ENCODE measurements at places on chromosomes 16 and 17.

DNA sequence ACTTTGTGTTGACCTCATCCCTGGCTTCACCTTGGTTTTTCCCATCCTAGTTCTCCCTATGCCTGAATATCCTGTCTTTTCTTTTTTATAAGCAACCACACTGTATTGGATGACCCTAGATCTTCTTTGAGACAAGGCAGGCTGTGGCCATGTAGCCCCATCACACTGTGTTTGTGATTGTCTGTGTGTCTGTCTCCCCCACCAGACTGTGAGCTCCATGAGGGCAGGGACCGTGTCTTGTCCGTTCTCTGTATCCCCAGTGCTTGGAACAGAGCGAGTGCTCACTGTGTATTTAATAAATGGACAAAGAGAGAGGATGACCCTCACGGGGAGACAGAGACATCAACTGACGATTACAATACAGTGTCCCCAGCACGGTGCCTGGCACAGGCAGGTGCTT is 7.1 kb downstream of the SLC25A39 start:
- no peak for DNase-seq

DNA sequence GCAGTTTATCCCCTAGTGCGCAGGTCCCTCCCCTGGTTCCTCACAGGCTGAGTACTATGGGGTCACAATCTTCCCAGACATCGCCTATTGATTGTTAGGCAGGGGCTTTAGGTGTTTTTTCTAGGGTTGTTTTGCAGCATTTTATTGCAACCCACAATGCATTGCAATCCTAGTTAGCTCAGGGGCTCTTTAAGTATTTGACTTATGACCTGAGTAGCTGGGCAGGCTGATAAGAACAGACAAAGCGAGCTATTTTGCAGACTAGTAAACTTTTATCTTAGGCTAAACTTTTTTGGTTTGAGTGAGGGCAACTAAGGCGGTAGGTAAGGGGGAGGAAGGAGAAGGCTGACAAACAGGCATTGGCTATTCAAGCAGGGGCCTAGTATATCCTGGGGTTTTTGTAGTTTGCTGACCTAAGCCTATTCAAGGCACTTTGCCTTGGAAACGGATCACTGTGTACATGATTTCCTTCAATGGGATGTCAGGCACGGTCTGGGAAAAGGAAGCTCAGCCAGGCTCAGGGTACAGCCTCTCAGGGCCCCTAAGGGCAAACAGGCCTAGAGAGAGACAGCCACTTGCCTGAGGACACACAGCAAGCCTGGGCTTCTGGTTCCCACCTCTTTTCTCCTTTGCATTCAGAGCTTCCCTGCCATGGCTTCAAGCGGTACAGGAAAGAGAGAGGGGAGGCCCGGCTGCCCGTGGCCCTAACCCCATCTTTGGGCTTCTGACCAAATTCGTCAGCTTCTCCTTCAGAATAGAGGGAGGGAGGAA is 6.4 kb downstream of the DRC7 start:
- DNase-seq: no peak

DNA sequence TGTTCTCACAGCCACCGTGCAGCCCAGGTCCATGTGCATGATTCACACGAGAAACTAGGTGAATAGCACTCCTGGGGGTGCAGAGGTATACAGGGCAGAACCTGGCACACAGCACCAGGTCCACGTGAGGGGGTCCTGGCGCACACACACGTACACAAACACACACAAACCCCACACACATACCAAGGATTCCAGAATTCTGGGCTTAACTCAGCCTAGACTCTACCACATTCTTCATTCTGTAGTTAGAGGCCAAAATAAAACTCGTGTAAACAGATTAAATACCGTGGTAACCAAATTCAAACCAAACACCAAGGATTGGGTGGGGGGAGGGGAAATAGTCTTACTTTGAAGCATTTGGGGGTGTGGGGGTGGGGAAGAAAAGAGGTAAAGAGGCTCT is 58.5 kb downstream of the XYLT1 start:
- DNase-seq: no peak

GRCh38 chr17:33667052-33667509 is 374.0 kb upstream of the ASIC2 start:
- no peak for DNase-seq

- no peak for DNase-seq
Observed at GRCh38 chr17:41653421-41653820, 29.0 kb upstream of the KRT17 start.

GRCh38 chr17:79360196-79360595 is 250.7 kb downstream of the RBFOX3 start:
- no peak for DNase-seq

GRCh38 chr17:48752399-48753288 is 24.1 kb upstream of the HOXB13 start:
- no peak for DNase-seq

DNA sequence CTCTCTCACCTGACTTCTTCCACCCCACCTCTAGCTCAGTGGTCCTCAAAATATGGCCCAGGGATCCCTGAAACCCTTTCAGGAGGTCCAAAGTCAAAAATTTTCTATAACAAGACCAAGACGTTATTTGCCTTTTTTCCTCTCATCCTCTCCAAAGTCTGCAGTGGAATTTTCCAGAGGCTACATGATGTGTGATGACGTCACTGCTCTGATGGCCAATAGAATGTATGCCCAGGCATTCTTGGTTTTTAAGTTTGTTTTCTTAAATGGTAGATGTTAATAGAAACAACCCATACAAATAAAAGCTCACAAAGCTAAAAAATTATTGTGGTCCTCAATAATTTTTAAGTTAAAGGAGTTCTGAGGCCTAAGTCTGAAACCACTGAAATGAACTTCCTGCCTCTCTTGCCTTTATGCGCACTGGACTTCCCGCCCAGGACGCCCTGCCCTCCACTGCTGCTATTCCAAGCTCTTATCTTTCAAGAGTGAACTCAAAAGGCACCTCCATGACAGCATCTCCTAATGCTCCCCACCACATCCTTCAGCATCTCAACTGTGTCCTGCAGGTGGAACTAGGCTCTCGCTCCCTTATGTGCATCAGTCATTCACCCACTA is 13.5 kb downstream of the UBE2O start:
- no peak for DNase-seq

- no peak for DNase-seq
Observed at GRCh38 chr17:27378482-27379175, 77.6 kb upstream of the KSR1 start.

DNA sequence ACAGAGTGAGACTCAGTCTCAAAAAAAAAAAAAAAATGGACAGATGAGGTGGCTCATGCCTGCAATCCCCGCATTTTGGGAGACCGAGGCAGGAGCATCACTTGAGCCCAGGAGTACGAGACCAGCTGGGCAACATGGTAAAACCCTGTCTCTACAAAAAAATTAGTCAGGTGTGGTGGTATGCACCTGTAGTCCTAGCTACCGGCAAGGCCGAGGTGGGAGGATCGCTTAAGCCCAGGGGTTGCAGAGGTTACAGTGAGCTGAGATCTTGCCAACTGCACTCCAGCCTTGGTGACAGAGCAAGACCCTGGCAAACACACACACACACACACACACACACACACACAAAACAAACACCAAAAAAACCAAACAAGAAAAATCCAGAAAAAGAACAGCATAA is 7.7 kb upstream of the ENGASE start:
- no peak for DNase-seq

DNA sequence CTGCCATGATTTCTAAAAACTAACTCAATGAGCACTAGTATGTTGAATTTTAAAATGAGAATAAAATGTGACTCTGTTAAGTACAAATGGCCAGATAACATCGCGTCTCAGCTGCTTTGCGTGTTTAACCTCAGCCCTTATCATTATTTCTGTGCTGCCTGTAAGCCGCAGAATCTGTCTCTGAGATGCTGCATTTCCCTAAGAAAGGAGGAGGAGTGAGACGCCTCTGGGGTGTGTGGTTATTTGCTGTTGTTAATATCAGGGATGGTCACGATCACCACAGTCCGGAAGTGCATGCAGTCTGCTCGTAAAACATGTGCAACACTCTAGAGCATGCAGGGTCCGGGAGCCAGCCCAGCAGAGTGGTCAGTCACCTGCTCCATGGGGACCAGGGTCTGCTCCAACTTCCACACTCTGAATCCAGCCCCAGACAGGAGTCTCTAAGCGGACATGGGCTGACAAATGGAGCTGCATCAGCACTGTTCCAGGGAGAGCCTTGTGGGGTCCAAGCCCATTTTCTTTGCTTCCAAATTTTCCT is 342.5 kb downstream of the MAF start:
- no peak for DNase-seq

- no peak for DNase-seq
Observed at GRCh38 chr17:33469911-33470310, 176.8 kb upstream of the ASIC2 start.

DNA sequence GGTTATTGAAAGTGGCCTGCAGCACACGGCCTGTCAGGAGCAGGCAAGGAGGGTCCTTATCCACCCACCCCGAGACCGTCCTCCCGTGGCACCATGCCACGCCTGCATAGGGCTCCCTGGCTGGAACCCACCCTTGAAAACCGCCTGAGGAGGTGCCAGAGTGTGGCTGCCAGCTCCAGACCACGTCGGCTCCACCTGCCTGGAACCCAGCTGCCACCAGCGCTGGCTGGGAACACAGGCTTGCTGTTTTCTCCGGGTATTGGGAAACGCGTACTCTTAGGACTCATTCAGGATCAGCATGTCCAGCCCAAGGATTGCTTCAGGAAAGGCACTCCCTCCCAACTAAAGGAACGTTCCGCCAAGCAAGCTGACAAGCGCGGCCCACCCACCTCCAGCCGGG is 6.7 kb downstream of the ARL16 start:
- no peak for DNase-seq

DNA sequence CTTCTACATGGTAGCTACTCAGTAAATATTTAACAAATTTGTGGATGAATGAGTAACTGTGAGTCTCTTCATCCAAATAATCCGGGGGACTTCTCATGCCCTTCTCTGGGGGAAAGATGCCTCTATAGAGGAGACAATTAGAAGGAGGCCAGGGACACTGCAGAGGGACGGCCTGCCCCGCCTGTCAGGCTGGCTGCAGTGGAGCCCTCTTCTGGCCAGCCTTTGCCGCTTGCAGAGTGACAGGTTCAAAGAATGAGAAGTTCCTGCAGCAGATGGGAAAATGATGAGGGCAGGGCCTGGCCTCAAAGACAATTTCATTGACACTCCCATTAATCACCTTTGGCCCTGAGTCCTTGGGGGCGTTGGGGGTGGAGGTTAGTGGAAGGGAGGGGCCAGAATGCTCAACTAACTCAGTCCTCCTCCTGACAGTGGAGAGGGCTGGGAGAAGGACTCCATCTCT is 339.0 kb downstream of the MAF start:
- DNase-seq: no peak

GRCh38 chr17:841313-841712 is 59.2 kb downstream of the MRM3 start:
- no peak for DNase-seq

GRCh38 chr16:84194018-84194417 is 3.1 kb downstream of the ADAD2 start:
- DNase-seq: no peak

DNA sequence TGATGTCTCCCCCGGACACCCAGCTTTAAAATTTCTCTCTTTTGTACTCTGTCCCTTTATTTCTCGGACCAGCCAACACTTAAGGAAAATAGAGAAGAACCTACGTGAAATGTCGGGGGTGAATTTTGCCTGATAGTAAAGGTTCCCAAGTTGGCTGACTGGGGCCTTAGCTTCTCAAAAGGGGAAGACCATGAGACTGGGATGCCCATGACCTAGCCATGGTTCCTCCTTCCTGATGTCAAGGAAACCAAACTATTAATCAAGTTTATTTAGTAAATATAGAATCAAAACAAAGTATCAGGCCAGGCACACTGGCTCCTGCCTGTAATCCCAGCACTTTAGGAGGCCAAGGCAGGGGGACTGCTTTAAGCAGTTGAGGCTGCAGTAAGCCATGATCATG is 2.4 kb upstream of the EIF1 start:
- DNase-seq: no peak

GRCh38 chr17:48961516-48962233 is 6.7 kb downstream of the GIP start:
- no peak for DNase-seq

- DNase-seq: peak; percentile 69
Observed at GRCh38 chr16:78915811-78916345, 684.7 kb downstream of the MAF start.

DNA sequence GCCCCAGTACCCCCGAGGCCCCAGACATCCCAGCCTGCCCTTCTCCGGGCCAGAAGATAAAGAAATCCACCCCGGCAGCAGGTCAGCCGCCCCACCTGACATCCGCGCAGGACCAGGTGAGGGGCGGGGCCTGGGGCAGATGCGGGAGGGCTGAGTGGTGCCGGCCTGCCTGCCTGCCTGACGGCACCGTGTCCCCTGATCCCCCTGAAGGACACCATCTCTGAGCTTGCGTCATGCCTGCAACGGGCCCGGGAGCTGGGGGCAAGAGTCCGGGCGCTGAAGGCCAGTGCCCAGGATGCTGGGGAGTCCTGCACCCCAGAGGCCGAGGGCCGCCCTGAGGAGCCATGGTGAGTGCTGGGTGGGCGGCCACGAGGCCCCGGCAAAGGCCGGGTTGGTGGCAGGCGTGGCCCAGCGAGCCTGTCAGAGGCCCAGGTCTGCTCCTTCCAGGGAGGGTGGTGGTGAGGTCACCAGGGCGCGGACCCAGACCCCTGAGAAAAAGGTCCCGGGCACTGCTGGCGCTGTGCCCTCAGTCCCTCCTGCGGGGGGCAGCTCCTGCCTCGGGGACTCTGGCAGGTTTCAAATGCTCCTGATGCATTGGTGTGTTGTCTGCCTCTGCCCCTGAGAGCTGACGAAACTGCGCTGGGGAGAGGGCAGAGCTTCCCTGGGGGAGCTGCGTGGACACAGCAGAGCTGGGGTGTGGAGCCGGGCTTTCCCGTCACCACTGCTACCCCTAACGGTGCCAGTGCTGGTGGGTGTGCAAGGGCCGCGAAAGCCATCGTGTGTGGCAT is 1.2 kb downstream of the CDT1 start:
- DNase-seq: no peak

DNA sequence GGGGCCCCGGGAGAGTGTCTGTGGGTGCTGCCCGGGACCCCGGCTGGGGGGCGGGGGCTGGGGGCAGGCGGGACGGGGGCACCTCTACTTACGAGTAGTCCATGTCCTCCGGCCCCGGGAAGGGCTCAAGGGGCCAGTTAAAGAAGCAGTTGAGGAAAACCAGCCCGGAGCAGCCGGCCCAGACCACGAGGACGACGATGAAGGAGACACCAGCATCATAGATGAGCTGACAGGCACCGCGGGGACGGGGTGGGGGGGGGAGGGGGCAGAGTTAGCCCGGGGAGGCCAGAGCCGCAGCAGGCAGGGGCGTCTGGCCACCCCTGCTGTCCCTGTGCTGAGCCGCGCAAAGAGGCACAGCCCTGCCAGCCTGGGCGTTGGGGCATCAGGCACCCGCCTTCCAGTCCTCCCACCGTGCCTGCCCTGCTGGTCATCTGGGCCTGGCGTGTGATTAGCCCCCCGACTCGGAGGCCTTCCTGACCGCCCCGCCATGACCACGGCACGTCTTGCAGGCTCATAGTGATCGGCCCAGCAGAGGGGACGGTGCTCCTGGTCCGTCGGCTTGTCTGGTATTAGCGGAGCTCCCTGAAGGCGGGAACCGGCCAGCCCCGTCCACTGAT is 29.0 kb upstream of the PITPNA start:
- no peak for DNase-seq

- DNase-seq: no peak
Observed at GRCh38 chr16:72355561-72355960, 183.6 kb upstream of the PMFBP1 start.

Data from LNCaP clone FGC (cell line).